ENCODE measurements at places on chromosomes 7 and 10.

DNA sequence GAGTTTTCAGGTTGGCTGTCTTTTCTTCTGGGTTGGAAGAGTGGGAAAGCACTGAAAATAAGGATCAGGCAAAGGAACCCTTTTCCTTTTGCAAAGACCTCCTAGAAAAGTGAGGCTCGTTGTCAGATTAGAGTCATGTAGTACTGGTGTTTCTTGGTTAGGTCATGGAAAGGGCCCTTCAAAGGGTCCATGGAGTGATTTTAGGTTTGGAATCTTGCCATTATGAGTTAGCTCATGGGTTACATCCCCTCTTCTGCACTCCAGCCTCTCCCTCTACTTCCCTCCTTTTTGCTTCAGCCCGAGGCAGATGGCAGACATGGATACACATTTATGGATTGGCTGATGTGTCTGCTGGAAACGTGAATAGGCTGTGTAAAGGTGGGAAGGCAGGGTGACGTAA lies 47.0 kb downstream of the CREB5 start:
- no peak for DNase-seq

DNA sequence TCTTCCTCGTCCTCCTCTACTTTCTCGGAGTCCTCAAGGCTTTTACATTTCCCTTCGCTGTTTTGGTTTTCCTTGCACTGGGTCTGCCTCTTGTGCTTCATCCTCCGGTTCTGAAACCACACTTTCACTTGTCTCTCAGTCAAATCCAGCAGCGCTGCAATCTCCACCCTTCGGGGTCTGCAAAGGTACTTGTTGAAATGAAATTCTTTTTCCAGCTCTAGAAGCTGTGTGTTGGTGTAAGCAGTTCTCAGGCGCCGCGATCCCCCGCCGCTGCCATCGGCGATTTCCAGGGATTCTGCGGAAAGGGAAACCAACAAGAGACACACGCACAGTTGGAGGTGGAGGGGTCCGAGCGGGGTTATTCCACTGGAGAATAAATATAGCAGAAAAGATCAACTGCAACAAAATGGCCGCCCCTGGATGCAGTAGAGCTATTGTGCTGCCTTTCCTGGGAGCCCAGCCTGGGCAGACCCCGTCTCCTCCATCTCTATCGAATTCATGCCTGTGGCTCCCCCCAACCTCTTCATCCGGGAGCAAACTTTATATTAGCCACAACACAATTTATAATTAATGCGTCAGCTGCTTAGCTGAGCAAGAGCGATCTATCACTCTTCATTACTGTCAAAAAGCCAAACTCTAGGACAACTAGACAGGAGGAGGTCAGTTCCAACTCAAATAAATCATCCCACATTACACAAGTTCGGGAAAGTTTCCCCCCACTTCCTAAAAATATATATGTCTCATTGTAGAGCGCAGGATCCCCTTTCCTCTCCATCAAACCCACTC lies 1.1 kb downstream of the HOXA2 start:
- no peak for DNase-seq

GRCh38 chr7:17300012-17300411 lies 1.6 kb downstream of the AHR start:
- DNase-seq: no peak

- DNase-seq: no peak
These were observed 12.7 kb downstream of the RPP30 start for GRCh38 chr10:90884431-90884830.

- no peak for DNase-seq
These were observed 27.0 kb downstream of the PAPOLB start for GRCh38 chr7:4834601-4835397.

Data from SW480 (cell line).